ENCODE measurements at places on chromosomes 4 and X. TPM values are rescaled to one million over a fixed set of nuclear protein-coding genes. Genes with fewer than 3 reads are reported as not detected.

Gene EMCN
- not detected for total RNA-seq

- no peak for DNase-seq
Measured at GRCh38 chrX:71953391-71953790, 42.7 kb downstream of the NHSL2 start.

- no peak for DNase-seq
Measured at GRCh38 chrX:30965767-30966166, 76.7 kb upstream of the TAB3 start.

Gene HTN1
- not detected for total RNA-seq

DNA sequence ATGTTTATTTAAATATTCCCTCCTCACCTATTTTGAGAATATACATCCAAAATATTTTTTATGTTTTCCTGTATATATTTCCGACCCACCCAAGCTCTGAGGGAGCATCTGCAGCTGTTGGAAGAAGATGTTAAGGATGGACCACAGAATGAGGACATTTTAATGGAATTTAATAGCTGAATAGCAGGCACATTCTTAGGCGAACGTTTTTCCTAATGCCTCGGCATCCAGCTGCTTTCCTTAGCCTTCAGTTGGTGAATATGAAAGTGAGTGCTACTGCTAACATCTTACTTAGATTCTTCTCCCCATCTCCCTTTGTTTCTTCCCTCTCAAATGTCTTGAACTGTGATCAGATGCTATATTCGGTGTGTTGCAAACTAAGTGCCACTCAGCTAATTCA, 158.0 kb upstream of the CTSO start:
- DNase-seq, result no peak

- no peak for DNase-seq
Measured at GRCh38 chr4:148634476-148634875, 192.3 kb upstream of the NR3C2 start.

GRCh38 chr4:140237616-140238350, 83.8 kb upstream of the MAML3 start:
- DNase-seq, result no peak

- DNase-seq, result no peak
Measured at GRCh38 chr4:114396808-114397207, 201.8 kb upstream of the UGT8 start.

GRCh38 chrX:27860337-27860736, 52.5 kb downstream of the MAGEB10 start:
- no peak for DNase-seq

DNA sequence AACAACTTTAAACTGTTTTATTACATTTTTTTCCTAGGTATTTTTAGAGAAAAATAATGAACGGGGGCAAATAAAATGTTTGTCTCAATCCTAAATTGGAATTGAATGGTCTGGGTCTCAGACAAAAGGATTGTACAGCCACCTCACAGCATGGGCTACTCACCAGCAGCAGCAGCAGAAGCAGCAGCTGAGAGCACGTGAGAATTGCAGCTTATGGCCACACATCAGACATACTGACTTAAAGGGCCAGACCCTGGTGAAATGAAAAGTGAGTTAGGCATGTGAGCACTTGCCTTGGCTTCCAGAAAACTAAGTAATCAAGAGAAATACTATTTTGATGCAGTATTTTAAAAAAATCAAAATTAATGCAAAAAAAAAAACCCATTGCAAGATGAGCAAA, 56.6 kb downstream of the AASDH start:
- DNase-seq, result no peak

Gene SMIM31
- not detected for total RNA-seq

Gene PITX2
- not detected for total RNA-seq

Gene KLHL13
- total RNA-seq, result 0.45 TPM

Gene TCEAL6
- total RNA-seq, result not detected

Gene PLP1
- total RNA-seq, result 1.2 TPM

Gene FHDC1
- 8.9 TPM for total RNA-seq

Gene CFAP299
- not detected for total RNA-seq

DNA sequence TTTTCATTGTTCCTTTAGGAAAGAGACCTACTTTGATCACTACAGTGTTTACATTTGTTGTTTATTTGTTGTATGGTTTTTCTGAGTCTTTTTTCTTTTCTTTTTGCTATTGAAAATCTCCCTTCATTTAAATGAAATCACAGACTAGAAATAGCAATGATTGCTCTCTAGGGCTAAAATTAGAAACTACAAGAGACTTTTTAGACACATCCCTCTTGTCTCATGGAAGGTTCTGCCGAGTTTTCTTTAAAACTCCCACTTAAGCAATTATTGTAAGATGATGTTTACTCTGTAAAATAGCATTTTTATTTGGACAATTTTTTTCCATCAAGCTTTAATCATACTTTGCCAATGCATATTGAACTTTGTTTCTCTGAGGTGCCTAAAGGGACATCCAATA, 136.6 kb downstream of the PALLD start:
- DNase-seq, result no peak

DNA sequence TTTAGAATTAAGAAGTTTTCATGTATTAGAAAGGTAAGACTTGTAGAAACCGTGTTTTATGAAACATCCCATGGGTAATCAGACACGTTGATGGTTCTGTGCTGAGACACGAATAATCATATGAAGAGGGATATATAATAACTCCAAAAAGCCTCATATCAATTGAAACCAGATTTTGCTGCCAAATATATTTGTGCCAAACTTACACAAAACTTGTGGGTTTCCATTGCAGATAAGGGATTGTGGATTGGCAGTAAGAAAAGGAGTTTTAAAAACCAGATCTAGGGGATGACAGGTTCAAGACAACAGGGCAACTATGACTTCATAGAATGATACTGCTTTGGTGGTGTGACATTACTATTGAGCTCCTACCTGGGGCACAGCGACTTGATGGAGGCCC, 616.1 kb downstream of the BCOR start:
- no peak for DNase-seq

GRCh38 chr4:67549123-67549522, 3.8 kb upstream of the CENPC start:
- no peak for DNase-seq

- no peak for DNase-seq
Measured at GRCh38 chr4:70674731-70675130, 8.4 kb upstream of the JCHAIN start.

Gene PPARGC1A
- 2.2 TPM for total RNA-seq

DNA sequence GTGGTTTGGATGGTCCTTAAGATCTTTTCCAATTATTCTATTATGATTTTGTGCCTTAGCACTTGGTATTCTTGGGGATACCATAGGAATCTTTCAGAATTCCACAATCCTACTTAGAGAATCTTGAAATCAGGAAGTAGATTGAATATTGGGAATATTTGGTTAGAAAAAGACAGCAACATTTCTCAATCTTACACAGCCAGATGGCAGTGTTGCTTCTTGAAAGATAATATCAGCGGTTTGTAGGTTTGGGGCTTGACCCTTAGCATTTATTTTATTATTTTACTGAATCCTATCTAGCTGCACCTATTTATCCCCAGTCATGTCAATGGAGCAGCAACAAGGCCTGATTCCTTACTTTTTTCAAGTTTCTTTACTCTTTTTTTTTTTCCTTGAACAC, 28.6 kb downstream of the MAGEB1 start:
- no peak for DNase-seq

Gene LGI2
- total RNA-seq, result 0.36 TPM

DNA sequence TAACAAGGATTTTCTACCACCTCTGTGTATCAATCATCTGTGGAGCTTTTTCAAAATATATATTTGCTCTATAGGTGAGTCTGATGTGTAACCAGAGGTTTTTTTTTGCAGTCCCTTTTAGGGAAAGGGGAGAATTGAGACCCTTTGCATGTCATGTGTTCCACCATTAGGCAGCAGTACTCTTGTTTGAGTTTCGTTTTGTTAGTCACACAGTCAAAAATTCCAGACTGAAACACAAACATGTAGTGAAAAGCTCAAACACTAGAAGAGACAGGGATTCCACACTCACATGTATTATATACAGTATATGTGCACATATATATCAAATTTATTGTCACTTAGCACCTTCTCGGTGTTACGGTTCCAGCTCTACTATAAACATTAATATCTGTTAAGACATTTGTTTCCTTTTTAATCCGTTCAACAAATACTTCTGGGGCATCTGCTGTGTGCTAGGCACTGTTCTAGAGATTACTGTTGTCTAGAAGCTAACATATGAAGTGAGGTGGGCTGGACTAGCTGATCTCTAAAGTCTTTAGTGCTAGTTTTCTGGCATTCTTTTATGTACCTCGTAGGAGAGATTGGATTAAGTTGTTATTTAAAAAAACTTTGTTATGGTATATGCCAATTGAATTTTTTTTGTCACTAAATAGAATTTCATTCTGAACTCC, 5.5 kb downstream of the USP9X start:
- no peak for DNase-seq

DNA sequence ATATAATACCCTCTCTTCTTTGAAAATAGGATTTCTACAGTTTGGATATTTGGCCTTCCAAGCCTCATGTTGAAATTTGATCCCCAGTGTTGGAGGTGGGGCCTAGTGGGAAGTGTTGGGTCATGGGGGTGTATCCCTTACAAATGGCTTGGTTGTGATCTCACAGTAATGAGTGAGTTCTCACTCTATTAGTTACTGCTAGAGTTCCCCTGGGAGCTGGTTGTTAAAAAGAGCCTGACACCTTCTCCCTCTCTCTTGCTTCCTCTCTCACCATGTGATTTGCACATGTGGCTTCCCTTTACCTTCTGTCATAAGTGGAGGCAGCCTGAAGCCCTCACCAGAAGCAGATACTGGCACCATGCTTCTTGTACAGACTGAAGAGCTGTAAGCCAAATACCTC, 73.9 kb downstream of the HDAC8 start:
- DNase-seq, result no peak

- DNase-seq, result peak; percentile 92
Measured at GRCh38 chrX:21374163-21374993, at the start of gene CNKSR2. Gene CNKSR2, plus strand, starts transcription at chrX:21374418. Its CDS starts 480 bp downstream, at chrX:21374898.

DNA sequence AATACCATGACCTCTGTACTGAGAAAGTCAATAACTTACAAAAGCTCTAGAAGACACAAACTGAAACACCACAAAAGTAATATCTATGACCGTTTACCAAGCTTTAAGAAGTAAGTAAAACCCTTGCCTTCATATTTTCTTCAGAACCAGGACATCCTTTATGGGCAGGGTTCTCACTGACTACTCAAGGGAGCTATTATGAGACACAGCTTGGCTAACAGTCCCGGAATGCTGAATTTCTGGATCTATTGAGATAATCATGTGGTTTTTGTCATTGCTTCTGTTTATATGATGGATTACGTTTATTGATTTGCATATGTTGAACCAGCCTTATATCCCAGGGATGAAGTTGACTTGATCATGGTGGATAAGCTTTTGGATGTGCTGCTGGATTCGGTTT, 19.9 kb upstream of the CDS1 start:
- DNase-seq, result no peak

GRCh38 chr4:79472693-79473438, 64.8 kb upstream of the GK2 start:
- no peak for DNase-seq

- DNase-seq, result no peak
Measured at GRCh38 chr4:108709234-108709633, 53.6 kb downstream of the ETNPPL start.

GRCh38 chr4:69860521-69861298, 765 bp upstream of the SULT1E1 start:
- no peak for DNase-seq

Gene TNMD
- not detected for total RNA-seq

Gene FAM53A
- total RNA-seq, result 7.3 TPM

GRCh38 chr4:155571184-155571944, 95.3 kb upstream of the GUCY1A1 start:
- no peak for DNase-seq

Measured in chondrocyte (in vitro differentiated cells).